Smooth muscle cell of the coronary artery (primary cell): ENCODE measurements at places on chromosomes 1 and 21. TPM values are rescaled to one million over a fixed set of nuclear protein-coding genes. Genes with fewer than 3 reads are reported as not detected.

The RNU1-4 gene
- 2,564 and 3,022 TPM in 2 replicates for total RNA-seq

The KPRP gene
- total RNA-seq: not detected in 2 replicates

The SMIM1 gene
- total RNA-seq: 0.70 and 1.4 TPM in 2 replicates

The SYT14 gene
- total RNA-seq: 0.47 and 0.68 TPM in 2 replicates

The FCGR1A gene
- 0.08 TPM in 1 of 2 replicates, not detected in the other for total RNA-seq
